ENCODE measurements at places on chromosomes 2 and 18.

GRCh38 chr2:112255875-112256274 is 1.0 kb upstream of the ZC3H8 start:
- DNase-seq = no peak

- DNase-seq = no peak
Observed at GRCh38 chr2:12534646-12535263, 182.0 kb upstream of the TRIB2 start.

DNA sequence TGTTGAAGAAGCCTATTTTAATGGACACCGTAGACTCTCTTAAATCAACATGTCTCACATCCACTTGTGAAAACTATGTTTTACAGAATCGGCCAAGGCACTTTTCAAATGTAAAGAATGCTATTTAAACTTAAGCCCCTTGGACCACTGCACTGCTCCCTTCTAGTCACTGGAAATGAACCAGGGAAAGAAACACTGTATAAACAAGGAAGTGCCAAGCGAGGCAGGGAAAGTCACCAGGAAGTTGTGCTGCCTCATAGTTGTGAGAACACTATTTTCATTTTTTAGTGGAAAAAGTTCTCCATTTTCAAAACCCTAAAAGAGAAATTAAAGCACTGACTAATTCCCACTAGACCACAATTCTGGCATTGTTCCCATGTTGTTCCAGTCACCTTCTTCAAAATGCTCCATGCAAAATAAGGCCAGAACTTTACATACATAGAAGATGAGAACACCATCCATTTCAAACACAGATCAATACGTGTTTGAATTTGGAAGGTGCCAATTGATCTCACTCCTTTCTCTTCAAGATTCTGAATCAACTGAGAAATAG is 13.5 kb downstream of the CCDC141 start:
- no peak for DNase-seq

GRCh38 chr2:3692375-3692774 is 11.0 kb upstream of the DCDC2C start:
- no peak for DNase-seq

GRCh38 chr2:191693778-191694177 is 15.8 kb downstream of the NABP1 start:
- no peak for DNase-seq

DNA sequence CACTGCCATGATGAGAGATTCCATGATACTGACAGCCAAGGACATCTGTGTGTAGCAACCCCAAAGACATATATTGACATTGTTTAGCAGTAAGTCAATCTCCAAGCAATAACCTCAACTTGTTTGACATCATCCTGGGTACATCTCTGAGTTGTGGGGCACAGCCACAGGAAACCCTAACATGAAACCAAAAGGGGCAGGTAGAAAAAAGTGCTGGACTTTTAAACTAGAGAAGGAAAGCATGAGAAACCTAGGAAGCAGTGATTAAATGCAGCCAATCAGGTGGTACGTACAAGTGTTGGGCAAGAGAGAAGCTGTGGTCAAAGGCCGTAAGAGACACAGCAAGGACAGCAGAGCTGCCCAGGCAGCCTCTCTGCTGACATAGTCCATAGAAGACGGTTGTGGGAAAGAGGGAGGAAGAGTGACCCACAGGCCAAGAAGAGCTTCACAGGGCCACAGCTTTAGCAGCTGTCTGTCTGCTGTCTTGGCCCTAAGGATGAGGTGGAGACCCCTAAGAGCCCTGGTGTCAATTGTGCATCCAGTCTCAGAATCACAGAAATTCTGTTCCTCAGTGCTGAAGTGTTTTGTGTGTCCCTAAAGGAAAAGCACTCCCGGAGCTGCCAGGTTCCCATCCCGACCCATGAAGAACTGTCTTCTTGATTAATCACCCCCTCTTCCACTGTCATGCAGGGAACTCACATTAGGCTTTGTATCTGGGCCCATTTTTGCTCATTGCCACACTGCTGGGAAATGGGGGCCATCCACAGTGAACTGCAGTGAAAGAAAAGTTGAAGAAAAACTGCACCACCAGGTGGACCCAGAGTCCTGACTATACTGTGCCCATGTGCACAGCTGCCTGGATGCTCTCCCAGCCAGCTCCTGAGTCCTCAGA is 25.4 kb upstream of the CHN1 start:
- DNase-seq = no peak

- DNase-seq = no peak
Observed at GRCh38 chr2:15059870-15060512, 427.5 kb downstream of the LRATD1 start.

DNA sequence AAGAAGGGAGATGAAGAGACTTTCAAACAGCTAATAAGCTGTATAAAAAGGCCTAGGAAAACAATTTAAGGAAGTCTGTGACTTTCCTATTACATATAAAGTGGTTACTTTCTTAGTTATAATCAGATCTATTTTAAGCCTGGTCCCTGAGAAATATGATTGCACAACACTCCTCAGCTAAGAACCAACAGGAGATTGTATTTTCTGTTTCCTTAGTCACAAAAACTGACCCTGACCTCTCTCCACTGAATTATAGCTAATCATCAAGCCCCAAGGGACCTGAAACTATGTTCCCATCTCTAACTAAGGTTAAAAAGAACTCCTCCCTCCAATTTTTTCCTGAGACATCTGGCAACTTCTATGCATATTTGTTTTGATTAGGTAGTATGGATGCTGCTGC is 106.9 kb downstream of the ROCK1 start:
- no peak for DNase-seq

- no peak for DNase-seq
Observed at GRCh38 chr2:27545348-27546141, 37.3 kb upstream of the ZNF512 start.

DNA sequence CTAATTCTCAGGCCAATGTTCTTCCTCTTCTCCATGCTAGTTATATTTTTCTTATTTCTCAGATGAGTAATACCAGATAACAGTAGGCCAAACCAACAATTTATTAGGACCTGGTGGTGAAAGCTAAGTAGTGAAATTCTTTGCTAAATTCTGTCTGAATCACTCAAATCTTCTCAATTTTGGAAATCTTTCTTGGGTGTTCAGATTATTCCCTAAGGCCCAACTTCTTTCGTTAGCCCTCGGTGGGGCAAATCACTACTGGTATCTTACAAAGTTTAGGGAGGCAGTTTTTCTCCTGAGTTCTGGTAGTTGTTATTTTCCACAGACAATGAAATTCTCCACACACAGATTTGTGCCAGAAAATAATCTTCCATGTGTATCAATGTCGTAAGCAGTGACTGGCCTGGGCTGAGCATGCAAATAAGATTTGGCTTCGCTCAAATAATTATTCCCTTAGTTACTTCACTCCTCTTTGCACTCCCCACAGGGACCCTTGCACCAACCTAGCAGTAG is 443.5 kb upstream of the SLC14A2 start:
- DNase-seq = no peak

- DNase-seq = no peak
Observed at GRCh38 chr2:41959760-41960159, 88.1 kb upstream of the PKDCC start.

DNA sequence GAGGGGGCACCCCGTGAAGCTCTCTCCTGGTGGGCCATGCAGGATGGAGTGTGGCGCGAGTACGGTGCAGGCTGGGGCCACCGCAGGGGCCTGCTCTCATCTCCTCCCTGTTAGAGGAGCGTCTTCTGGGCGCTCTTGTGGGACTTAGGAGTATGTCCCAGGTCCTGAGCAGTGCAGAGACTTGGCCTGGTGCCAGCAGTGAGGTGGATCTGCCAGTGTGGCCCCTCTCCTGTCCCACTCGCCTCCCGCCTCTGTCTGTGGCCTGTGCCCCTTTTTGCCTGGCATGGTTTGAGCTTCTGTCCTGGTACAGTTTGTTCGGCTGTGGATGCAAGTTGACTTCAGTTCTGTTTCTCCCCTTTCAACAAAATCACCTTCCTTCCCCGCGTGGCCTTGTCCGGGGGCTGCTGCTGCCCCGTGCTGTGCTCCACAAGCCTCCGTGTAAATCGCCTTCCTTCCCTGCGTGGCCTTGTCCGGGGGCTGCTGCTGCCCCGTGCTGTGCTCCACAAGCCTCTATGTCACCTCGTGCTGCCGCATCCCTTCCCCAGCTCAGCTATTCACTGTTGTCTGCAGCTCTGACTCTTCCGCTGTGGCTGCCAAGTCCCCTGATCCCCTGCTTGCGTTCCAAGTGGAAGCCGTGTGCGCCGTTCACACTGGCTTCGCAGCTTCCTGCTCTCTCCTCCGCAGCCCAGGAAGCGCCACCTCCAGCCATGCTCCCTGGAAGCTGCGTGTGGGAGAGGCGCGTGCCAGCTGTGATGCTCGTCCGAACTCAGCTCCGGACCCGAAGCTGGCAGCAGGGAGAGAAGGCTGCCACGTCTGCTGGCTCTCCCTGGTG is 13.7 kb downstream of the LDLRAD4 start:
- DNase-seq = no peak

DNA sequence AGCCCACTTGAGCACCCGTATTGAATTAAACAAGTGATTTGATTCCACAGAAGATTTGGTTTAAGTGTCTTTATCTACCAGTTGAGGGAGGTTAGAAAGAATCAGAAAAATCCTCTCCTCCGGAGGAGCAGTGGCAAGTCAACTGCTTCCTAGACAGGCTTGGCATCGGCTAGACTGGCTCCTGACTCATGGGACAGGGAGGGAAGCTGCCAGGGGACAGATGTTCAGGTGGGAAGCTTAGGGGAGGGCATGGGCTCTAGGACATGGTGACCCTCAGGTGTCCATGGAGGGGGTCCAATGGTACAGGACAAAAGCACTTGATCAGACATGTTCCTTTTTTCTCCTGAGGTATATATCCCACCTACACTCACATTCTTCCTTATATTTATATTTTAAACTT is 119.3 kb upstream of the IL1R2 start:
- no peak for DNase-seq

DNA sequence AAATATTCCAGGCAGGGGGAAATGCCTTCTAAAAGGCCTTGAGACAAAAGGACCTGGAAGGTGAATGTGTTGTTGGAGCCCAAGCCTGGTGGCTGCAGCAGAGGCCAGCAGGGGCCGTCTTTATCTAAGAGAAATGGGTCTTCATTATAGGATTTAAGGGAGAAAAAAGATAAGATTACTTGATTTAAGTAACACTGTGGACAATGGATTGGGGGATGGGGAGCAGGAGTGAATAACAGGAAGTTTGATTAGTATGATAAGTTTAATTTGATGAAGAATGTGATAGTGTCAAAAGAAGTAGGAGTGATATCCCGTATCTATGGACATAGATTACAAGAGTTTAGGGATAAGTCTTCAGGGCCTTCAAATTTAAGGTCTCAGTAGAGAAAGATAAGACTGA is 64.2 kb downstream of the WDR75 start:
- no peak for DNase-seq

DNA sequence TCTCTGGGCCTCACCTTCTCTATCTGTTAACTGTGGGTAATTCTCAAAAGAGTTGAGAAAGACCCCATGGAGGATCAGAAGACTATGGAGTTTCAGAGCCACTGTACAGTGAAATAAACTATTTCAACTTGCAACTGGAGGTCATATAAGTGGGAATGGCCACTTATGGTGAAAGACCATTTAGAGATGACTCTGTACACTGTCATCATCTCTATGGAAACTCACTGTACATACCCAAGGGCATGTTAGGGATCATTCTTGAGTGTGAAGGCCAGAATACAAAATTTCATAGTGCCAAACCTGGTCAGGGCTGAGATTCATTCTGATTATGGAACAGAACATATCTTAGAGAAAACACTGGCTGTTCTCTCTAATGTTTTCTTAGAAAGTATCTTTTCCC is 149.3 kb downstream of the KLHL14 start:
- DNase-seq = no peak

DNA sequence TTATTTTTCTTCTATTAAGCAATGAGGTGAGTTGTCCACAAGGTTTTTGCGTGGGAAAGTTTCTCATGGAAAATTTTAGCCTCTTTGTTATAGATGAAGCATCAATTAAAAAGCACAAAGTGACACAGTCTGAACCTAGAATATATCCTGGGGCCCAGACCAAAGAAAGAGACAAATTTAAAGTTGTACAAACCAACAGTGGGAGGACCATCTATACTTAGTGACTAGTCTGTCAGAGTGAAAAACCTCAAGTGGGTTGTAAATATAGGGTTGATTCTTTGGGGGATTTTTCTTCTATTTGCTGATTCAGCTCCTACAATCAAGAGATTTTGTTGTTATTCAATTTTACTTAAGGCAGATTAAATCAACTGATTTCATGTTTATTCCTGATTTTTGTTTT is 256.2 kb downstream of the SATB2 start:
- DNase-seq = no peak

DNA sequence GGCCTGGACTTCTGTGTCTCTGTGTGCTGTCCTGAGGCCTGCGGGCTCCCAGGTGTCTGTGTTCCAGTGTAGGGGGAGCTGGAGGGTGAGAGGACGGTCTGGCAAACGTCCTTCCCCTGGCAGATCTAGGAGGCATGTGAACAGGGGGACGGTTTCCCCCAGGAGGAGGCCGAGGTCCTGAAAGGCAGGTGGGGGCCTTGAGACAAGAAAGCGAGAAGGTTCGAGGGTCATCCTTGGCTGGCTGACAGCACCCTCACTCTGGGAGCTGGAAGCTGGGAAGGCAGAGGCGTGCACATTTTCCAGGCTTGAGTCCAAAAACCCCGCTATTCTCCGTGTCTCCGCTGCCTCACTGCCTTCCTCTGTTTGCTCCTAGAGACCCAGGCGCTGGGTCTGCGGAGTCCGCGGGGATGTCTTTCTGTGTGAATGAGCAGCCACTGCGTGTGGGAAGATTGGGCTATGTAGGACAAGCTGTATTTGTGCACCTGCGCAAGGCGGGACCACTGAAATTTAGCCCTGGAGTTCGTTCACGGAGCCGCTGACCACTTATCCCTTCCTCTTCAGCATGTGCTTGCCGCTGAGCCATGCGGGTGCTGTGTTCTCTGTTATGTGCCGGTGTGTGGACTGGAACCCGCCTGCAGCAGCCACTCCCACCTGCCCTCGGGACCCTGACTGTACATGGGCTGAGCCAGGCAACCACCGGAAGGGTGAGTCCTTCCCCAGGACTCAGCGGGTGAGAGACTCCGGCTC is 43.7 kb downstream of the TWIST2 start:
- DNase-seq = no peak

DNA sequence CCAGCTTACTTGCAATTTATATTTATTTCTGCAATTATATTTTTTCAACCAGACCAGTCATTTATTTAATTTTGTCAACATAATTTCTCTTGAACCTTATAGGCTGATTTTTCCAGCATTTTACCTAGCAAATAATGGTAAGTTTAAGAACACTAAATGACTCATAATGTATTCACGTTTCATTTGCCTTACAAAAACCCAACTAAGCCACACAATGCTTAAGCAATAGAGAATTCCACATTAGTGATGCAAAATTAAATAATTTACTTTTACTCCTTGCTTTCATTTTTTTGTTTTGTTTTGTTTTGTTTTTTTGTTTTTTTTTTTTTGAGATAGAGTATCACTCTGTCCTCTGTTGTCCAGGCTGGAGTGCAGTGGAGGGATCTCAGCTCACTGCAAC is 110.4 kb upstream of the VRK2 start:
- DNase-seq = no peak

GRCh38 chr2:100136310-100136709 is 6.1 kb downstream of the AFF3 start:
- DNase-seq = no peak

DNA sequence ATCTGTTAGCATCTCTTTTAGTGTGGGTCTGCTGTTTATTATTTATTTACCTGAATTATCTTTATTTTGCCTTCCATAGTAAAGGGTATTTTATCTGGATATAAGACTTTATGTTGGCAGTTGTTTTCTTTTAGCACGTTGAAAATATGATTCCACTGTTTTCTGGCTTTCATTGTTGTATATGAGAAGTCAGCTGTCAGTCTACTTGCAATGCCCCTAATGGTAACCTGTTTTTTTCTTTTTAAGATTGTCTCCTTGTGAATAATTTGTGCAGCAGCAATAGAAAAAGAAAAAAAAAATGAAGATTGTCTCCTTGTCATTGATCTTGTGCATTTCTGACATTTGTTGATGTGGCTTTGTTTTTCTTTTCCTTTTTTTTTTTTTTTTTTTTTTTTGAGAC is 27.2 kb downstream of the SNED1 start:
- no peak for DNase-seq
